ENCODE measurements at places on chromosomes 4 and X. TPM values are rescaled to one million over a fixed set of nuclear protein-coding genes. Genes with fewer than 3 reads are reported as not detected.

The GUCY1A1 gene
- 3.7 TPM for total RNA-seq

The PPP2R2C gene
- not detected for total RNA-seq

The NHSL2 gene
- 1.0 TPM for total RNA-seq

The ESX1 gene
- total RNA-seq = not detected

The SPON2 gene
- total RNA-seq = 1.4 TPM

The SULT1E1 gene
- not detected for total RNA-seq

The CLNK gene
- not detected for total RNA-seq

The SMARCAD1 gene
- total RNA-seq = 28.1 TPM

The FRAS1 gene
- 9.1 TPM for total RNA-seq

The GATA1 gene
- total RNA-seq = not detected

The MMRN1 gene
- not detected for total RNA-seq

The NKX6-1 gene
- not detected for total RNA-seq

The GIMD1 gene
- total RNA-seq = not detected

The TLR2 gene
- total RNA-seq = 13.8 TPM

The PAGE2 gene
- not detected for total RNA-seq

The FGF13 gene
- 2.5 TPM for total RNA-seq

The CNGA1 gene
- total RNA-seq = 2.8 TPM

The HPGDS gene
- not detected for total RNA-seq

The PARM1 gene
- 0.87 TPM for total RNA-seq

The MAB21L2 gene
- 0.43 TPM for total RNA-seq

The CLDN34 gene
- total RNA-seq = not detected

The MAGEE2 gene
- not detected for total RNA-seq

The YY2 gene
- total RNA-seq = 1.2 TPM

The PCDH10 gene
- total RNA-seq = 0.14 TPM

The LRCH2 gene
- total RNA-seq = 0.75 TPM

The NPY5R gene
- 0.12 TPM for total RNA-seq

The TRIM60 gene
- not detected for total RNA-seq

The F11 gene
- total RNA-seq = not detected

The C1QTNF7 gene
- total RNA-seq = not detected

The GCNA gene
- total RNA-seq = 0.52 TPM

The DCAF12L1 gene
- 10.7 TPM for total RNA-seq

The ADAM29 gene
- total RNA-seq = not detected

The CYTL1 gene
- total RNA-seq = 8.1 TPM

The PAGE2B gene
- not detected for total RNA-seq

The GPRASP1 gene
- 0.98 TPM for total RNA-seq

The RPL36A gene
- total RNA-seq = 845 TPM

The MAGEA8 gene
- total RNA-seq = not detected

The MAGED2 gene
- 138 TPM for total RNA-seq

The AGA gene
- total RNA-seq = 27.7 TPM

The CCDC160 gene
- 0.29 TPM for total RNA-seq

The GUCY1B1 gene
- total RNA-seq = 2.7 TPM

The SAGE1 gene
- not detected for total RNA-seq

The USP27X gene
- 2.7 TPM for total RNA-seq

The AKAP14 gene
- total RNA-seq = not detected

The SLITRK4 gene
- 1.7 TPM for total RNA-seq

The VCX3B gene
- not detected for total RNA-seq

The TEX11 gene
- not detected for total RNA-seq

The GNRHR gene
- not detected for total RNA-seq
